Activated CD4-positive, alpha-beta T cell treated with anti-CD3 and anti-CD28 coated beads, Interleukin-2, amount 10 ng/mL, durations not matched to agents 7 days and 5 days (primary cell): ENCODE measurements at places on chromosomes 5 and 9. TPM values are rescaled to one million over a fixed set of nuclear protein-coding genes. Genes with fewer than 3 reads are reported as not detected.

OBP2B gene
- not detected for total RNA-seq

CBY3 gene
- total RNA-seq = 0.44 TPM

OR1J2 gene
- not detected for total RNA-seq

ARHGEF37 gene
- 0.37 TPM for total RNA-seq

NTNG2 gene
- total RNA-seq = 6.6 TPM

CERT1 gene
- 29.0 TPM for total RNA-seq

SLC6A3 gene
- total RNA-seq = not detected

CAPSL gene
- not detected for total RNA-seq

DOCK2 gene
- 270 TPM for total RNA-seq

CCDC192 gene
- not detected for total RNA-seq

DNA sequence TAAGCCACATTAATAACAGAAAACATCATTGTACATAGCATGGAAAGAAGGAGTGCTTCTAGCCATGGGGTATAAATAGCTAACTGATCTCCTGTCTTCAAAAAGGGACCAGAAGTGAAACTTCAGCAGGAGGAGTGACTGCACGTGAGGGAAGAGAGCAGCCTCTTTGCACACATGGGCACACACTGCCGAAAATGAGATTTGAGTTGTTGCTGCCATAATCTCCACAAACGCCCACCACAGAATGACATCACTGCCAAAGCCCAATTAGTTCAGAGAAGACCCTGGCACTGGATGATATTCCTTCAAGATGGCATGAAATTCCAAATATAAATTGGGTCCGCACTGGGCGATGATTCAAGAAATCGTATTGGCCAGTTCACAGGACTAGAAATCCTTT is 238.9 kb upstream of the NR4A3 start:
- DNase-seq = no peak

DNA sequence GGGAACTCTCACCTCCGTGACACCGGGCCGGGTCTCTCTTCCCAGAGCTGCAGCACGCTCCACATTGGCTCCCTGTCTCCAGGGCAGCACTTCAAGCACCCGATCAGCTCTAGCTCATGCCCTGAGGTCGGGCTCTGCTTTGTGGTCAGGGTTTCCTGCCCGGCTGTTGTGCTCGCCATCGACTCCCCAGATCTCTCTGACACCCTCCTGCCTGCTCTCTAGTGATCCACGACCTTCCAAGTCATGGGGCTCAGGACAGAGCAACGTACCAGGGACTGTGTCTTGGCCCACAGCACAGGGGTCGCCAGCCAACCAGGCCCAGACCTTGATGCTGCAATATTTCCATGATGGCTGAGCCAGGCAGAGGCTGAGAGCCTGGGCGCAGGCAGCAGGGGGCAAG is 45.1 kb downstream of the PRRT1B start:
- peak; percentile 50 for DNase-seq

DNA sequence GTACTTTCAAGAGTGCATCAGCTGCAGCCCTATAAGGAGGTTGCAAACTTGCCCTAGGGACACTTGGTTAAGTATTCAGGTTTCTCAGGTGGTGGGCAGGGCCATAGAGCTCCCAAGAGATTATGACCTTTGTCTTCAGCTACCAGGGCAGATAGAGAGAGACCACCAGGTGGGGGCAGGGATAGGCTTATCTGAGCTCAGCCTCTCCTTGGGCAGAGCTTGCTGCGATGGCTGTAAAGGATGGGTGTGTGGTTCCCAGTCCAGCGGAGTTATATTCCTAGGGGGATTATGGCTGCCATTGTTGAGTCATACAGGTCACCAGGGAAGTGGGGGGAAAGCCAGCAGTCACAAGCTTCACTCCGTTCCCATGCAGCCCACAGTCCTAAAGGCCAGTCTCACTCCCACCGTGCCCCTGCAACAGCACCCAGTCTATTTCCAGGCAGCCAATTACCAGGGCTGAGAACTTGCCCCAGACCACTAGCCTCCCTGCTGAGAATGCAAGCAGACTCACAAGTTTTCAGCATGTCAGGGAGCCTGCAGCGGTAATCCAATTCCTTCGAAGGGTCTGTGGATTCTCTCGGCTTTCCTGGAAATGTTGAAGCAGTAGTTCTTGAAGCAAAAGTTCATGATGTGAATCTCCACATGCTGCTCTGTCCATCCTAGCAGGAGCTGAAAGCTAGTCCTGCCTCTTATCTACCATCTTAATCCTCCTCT is 151.5 kb downstream of the SLC12A2 start:
- DNase-seq = no peak

GRCh38 chr9:99013550-99013949 is 69.8 kb downstream of the COL15A1 start:
- DNase-seq = peak; percentile 35

DNA sequence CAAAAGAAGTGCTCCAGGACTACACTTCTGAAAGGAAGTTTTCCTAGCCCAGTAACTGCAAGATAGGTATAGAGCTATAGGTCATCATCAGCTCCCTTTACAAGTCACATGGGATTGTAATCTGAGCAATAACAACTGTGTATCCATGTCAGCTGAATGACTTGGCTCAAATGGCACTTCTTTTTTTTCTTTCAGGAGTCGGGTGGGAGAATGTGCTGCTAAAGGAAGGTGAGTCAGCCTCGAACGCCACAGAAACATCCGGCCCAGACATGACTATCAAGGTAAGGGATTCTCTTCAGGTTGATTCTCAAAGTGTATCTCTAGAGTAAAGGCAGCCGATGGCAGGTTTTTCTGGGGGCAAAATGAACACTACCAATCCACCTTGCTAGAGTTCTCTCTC is 192.2 kb downstream of the C9orf152 start:
- DNase-seq = no peak

GRCh38 chr5:10468256-10468655 is 26.6 kb downstream of the ROPN1L start:
- DNase-seq = no peak

DNA sequence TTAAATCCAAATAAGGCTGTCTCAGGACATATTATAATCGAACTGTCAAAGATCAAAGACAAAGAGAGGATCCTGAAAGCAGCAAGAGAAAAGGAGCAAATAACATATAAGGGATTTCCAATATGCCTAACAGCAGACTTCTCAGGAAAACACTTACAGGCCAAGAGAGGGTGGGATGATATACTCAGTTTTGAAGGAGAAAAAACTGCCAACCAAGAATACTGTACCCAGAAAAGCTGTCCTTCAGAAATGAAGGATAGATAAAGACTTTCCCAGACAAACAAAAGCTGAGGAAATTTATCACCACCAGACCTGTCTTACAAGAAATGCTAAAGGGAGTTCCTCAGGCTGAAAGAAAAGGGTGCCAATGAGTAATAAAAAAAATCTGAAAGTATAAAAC is 16.0 kb downstream of the EGFLAM start:
- DNase-seq = no peak

GRCh38 chr5:151935135-151935695 is 10.6 kb upstream of the GLRA1 start:
- no peak for DNase-seq

GRCh38 chr5:135628771-135629563 is 50.2 kb upstream of the CXCL14 start:
- no peak for DNase-seq

- no peak for DNase-seq
Measured at GRCh38 chr9:127897193-127897692, 2.2 kb downstream of the ST6GALNAC6 start.

GRCh38 chr9:21481470-21482056 is 550 bp downstream of the IFNE start:
- no peak for DNase-seq

DNA sequence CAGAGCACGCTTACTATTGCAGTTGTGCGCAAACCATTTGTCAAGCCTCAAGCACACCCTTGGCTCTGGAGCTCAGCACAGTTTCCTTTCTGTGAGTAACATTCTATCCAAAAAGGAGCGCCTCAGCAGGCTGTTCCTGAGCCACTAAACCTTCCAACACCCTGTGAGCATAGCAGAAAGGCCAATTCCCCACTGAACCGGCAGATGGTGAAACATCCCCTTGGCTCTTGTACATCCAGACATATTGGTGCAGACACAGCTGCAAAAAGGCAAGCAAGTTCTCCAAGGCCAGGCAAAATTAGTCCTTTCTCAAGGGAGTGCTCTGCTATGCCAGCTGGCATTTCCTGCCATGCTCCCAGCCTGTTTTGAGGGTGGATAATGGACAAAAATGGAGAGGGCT is 44.1 kb upstream of the CEMIP2 start:
- DNase-seq = no peak
